ENCODE measurements at places on chromosomes 7 and 10.

DNA sequence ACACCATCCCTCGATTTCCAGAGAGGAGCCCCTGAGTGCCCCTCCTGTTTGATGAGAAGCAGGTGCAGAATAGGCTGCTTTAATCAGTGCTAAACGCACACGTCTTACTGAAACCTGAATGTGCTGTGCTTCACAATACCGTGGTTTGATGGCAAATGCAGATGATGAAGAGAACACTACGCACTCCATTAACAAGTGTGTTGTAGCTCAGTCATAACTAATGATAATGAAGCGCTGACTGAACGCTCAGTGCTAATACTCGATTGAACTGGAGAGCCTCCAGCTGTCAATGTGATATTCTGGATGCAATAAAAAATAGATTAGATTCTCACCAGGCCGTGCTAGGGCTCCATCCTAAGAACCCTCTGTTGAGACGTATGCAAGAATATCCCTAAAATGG is 279.7 kb upstream of the PLPP4 start:
- no peak for DNase-seq

DNA sequence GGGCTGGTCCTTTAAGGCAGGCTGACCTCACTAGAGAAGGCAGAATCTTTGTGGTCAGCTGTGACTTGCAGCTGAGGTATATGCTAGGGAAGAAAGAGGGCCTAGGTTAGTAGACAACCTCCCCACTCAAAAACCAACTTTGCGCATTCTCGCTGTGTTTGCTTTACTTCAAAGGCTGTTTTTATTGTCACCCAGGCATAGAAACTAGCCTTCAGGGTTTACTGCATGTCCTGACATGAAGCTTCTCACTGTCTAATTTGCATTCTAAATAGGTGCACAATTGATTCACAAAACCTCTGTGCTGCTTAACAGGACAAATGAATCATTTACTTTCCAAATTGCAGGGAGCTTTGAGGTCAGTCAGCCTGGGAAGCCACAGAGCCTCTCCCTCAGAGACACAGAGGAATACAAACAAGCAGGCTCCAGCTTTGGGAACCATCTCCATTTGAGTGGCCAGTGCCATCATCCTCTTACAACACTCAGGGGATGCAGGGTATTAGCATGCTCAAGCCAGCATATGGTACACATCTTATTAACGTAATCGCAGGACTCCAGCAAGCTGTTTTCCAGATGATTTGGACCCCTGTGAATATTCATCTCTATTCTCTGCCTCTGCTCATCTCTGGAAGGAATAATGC is 596.4 kb upstream of the GHITM start:
- DNase-seq = no peak

GRCh38 chr10:586151-586550 is 103.3 kb downstream of the DIP2C start:
- DNase-seq = no peak

GRCh38 chr10:118028619-118029018 is 18.1 kb downstream of the RAB11FIP2 start:
- DNase-seq = no peak

DNA sequence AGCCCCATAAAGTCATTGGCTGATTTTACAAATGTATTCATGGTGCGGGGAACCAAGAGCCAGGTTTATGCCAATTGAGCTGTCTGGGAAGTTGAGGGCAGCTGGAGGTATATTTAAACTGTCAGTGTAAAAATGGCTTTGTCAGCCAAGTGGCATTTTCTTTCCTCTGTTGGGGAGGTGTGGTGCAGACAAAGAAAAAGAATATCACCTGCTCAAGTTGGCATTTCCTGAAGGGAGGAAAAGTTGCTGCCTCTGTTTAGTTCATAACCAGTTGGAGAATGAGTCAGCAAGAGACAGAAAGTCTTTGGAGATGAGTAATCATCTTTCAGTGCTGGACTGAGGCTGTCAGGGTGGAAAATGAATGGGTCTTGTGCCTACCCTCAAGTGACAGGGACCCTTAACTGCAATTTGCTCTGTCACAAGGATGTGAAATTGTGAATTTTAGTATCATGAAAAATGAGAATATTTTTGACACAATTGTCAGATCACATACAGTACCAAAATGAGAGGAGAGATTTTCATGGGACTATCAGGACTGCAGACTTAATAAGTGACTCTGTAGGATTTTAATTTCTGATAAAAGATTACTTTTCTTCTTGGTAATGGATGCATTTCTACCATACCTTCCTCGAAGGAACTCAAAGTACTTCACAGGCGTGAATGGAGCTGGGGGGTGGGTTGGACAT is 137.3 kb downstream of the ANLN start:
- DNase-seq = peak; percentile 7

DNA sequence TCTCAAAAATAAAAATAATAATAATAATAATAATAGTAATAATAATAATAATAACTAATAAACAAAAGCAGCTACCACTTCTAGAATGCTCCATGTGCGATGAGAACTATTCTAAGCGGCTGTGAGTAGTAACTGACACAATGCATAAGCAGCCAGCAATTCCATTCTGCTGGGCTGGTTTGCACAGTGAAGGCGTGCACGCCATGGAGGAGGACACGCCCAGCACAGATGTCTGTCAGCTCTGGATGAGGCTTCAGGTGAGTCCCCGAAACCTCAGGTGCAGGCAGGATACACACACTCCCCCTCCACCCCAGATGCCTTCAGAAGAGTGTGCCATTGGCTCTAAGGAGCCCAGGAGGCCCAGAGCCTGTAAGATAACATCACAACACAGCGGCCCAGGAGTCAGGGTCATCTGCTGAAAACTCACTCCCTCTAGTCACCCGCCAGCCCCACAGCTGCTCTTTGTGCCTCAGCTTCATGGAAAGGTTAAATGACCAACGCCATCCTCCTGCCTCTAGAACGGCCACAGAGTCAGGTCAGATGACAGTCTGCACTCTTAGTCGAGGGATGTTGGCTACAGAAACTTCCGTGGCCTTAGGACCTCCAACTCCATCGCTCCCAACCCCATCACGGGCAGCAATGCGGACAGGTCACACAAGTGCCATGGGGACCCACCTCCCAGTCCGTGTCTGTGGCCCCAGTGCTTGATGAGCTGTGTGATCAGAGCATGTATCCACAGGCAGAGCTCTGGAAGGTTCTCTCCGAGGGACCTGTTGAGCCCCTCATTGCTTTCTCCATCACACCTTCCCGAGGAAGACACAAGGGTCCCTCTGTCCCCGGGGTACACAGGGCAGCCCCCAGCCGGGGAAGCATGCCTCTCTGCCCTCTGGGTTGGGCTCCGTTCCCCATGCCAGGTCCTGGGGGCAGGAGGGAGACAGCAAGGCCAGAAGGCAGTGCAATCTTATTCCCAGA is 103.9 kb downstream of the CTBP2 start:
- no peak for DNase-seq

DNA sequence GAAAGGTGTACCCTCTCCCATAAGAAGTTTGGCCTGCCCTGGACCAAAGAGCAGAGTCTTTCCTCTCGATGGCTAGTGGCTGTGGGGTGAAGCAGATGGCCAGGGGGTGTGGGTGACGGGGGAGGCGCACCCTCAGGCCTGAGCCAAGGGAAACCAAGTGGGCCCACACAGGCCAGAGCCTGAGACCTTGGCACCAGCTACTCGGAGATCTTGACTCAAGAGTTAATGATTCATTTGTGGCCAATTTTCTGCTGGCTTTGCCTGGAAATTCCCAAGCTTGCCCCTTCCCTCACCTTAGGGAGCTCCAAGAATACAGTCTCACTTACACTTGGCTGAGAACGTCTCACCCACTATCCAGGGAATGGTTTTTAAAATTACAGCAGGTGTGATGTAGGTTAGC is 42.7 kb downstream of the ZMIZ1 start:
- DNase-seq = no peak

- no peak for DNase-seq
Observed at GRCh38 chr10:22580711-22581110, 133.7 kb downstream of the PIP4K2A start.

GRCh38 chr10:25747084-25747483 is 186.9 kb upstream of the MYO3A start:
- no peak for DNase-seq

DNA sequence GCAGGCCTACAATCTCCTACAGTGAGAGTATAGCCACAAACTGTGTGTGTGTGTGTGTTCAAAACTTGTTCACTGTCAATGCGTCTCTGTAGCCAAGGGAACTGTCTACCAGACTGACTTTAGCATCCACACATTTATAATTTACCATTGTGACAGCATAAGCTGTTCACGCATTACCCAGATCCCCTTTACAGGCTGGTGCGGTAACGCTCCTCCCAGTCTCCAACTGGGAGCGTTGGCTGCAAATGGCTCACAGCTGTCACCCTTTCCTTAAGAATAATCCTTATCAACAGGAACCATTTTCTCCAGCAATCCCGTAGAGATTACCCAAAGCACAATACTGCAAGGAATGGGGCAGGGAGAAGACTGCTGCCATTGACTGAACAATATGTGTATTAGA is 199.5 kb downstream of the GPAM start:
- no peak for DNase-seq

DNA sequence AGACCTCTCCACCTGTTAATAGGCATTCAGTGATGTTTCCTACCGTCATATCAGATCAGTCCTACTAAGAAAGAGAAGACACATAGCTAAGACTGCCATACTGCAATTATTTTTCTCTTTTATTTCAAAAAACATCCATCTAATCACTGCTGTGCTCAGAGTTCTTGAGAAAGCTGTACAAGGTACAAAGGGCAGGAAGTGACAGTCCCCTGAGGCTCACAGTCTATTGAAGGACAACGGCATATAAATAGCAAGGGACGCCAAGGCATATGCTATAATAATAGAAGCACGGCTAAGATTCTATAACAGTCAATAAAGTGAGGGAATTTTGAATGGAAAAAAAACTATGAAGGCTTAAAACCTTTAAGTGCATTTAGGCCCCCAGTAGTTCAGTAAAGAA is 415.3 kb upstream of the NRP1 start:
- DNase-seq = no peak

GRCh38 chr7:81768951-81769778 is 682 bp downstream of the HGF start:
- DNase-seq = no peak

DNA sequence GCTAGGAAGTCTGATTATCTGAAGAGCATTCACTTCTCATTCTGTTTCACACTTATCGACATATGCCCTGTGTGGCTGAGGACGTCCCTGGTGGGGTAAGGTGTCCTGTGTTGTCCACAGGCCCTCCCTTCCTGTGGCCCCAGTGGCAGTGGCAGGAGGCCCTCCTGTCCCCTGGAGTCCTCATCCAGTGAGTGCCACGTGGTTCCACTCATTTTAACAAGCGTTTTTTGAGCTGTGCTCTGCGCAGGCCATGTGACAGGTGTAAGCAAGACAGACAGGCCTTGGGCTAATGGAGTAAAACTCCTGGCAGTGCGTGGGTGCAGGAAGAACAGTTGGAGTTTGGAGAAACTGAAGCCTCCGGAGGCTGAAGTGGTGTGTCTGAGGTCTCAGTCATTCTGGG is 39.3 kb upstream of the PPIF start:
- DNase-seq = no peak

DNA sequence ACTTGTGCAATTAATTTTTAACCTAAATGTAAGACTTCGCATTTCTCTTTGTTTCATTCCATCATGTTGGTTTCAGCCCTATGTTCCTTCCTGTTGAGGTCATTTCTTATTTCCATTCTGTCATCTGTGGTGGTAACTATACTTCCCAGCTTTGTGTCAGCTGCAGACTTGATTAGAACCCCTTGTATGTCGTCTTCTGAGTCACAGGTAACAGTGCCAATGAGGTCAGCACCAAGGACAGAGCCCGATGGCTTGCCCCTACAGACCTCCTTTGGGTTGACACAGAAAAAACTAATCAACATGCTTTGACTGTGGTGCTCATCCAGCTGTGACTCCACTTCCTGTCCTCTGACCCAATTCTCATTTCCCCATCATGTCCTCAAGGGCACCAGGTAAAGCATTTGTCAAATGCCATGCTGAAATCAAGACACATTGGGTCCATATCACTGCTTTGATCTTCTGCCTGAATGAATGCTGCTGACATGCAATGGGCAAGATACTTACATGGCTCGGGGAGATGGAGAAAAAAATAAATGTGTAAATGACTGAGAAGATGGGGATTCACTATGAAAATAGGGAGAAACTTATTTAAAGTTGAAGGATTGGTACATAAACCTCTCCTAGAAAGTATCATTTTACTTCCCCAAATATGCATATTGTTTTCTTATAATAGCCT is 25.6 kb upstream of the CRTAC1 start:
- DNase-seq = no peak

DNA sequence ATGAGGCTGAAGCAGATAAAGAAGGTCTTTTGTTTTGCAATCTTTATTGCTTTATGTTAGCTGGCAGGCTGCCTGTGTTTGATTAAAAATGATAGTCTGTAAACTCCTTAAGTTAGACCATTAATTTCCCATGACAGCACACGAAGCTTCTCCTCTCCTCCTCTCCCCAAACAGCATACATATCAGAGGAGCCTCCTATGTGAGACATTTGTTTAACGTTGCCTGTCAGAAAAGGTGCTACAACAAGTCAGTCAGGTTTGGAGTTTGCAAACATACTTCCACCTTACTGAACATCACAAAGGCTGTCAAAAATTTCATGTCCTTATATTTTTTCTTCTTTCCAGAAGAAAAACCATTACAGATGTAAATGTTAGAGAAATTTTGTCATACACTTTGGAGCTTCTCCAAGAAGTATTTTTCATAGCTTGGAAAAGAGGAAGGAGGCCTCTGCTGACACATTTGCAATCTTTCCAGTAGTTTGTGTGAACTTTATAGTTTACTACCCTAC is 393.1 kb downstream of the EXOC4 start:
- no peak for DNase-seq

GRCh38 chr7:23788843-23789242 is 78.8 kb downstream of the STK31 start:
- no peak for DNase-seq

DNA sequence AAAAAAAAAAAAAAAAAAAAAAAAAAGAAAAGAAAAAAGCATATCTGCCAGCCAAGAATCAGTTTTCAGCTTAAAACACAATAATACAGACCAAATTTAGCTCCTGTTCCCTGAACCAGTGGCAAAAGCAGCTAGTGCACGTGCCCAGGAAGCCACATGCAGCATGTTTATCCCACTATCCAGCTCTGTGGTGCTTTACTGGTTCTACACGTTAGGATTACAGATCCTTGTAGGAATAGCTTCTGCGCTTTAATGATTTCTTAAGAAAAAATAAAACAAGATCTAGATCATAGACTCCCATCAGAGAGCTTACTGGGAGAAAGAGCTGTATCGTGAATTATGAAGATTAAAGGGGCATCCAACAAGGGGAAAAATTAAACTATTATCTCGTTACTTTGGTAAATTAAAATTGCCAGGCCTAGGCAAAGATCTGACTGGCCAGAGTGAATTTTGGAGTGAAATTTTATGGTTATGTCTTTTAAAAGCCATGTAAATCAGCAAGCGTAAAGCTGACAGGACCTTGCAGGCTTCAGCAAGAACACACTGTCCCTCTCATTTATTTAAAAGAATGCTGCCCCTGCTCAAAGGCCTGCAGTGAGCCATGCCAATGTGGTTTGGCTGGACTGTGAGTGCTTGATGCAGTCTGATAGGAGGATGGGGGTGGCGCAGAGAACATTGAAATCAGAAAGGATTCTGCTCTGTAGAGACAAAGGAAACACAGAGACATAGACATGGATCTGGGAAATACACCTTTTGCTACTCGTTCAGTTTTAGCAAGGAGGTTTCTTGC is 177.3 kb upstream of the PHYHIPL start:
- DNase-seq = no peak

Data from AG09319 (cell line).